Stimulated activated CD8-positive, alpha-beta memory T cell treated with anti-CD3 and anti-CD28 coated beads, Interleukin-7, amount 100 ng/mL, for 48 hours (primary cell): ENCODE measurements at places on chromosomes 7 and 10.

DNA sequence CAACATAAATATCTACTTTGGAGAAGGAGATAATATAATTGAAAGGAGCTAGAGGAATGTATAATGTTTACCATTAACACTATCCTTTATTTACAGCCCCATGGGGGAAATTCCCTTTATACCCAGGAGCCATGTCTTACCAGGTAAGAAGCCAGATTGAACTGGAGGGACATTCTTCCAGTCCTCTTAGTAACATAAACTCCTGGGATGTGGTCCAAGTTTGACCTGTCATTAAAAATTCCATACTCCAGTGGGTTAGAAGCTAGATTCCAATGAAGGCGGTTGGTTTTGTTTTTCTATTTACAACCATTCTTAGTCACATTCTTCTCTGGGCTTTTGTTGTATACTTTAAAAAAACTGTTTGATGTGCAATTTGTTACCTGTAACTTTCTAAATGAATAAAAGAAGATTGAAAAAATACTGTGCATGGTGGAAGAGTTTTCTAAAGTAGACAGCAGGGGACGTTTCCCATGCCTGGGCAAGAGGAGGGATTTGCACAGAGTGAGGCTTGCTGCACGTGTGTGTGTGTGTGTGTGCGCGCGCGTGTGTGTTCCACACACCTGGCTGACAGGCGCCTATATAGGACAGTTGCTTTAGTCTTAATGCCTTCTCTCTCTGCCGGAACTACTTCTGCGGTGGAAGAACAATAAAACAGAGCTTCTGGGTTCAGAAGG is 2.0 kb downstream of the PLCE1 start:
- DNase-seq, result no peak

DNA sequence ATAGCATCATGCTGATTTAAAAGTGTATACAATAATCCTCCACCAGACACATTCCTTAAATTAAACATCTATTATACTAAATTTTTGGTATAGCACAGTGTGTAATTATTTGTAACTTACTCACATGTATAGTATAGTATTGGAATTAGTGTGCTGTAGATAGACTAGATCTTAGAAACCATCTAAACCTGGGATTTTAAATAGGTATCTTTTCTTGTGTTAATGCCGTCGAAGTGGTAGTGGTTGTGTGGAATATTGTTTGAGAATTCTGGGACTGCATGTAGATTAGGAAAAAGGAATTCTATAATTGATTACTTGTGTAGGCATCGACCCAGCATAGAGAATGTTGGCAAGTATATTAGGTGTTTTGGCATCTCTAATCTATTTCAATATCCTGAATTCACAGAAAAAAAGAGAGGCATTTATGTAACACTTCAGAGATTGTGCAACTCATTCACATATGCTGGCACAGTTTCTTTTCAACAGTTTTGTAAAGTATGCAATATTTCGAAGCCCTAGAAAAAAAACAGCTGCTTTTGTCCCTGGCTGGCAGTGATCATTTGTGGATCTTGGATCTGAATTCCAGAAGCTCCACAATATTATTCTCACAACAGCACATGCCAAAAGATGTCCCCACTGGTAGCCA is 145.5 kb upstream of the AGR3 start:
- no peak for DNase-seq

- no peak for DNase-seq
Measured at GRCh38 chr10:23341004-23341403, 3.6 kb downstream of the C10orf67 start.

DNA sequence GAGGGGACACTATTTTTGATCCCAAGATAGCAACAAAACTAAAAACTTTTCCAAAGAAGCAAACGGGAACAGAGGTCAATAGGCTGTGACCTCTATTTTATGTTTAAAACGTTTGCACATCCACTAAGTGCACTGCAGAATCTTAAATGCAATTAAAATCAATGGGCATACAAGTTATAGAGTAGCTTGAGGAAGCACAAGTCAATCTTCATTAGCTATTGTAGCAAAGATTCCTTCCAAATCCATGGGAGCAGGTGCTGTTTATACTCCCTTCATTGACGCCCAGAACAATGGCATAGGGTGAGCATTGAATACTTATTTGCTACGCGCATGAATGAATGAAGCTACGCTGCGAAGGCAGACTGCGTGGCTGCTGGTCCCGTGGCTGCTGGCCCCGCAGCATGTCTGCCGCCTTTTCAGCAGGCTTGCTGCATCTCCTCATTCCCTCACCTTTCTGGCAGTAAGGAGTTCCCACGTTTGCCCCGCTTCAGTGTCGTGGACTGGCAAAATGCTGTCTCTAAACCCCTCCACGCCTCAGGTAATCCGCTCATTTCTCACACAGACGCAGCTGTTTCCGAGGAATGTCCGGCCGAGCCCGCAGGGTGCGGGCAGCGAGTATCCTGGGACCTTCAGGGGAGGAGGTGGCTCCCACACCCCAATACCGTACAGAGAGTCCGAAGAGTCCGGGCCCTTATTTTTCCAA is 754 bp upstream of the PHYHIPL start:
- DNase-seq, result no peak

DNA sequence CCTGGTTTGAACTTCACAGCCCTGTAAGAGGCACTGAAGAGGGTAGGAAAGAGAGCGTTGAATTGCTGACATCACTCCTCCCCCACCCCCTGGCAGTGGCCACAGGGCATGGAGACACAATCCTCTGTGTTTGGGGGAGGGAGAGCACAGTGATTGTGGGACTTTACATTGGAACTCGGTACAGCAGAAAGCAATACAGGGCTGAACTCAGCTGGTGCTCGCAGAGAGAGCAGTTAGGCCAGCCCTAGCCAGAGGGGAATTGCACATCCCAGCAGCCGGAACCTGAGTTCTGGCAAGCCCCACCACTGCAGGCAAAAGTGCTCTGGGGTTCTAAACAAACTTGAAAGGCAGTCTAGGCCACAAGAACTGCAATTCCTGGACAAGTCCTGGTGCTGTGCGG is 24.0 kb upstream of the CUL1 start:
- no peak for DNase-seq

- DNase-seq, result no peak
Measured at GRCh38 chr7:2511769-2512168, 7.8 kb upstream of the LFNG start.

- no peak for DNase-seq
Measured at GRCh38 chr10:32139223-32140073, 83.2 kb upstream of the KIF5B start.

- DNase-seq, result no peak
Measured at GRCh38 chr7:24971333-24972165, 8.4 kb downstream of the OSBPL3 start.

GRCh38 chr10:29806350-29806788 is 171.6 kb upstream of the SVIL start:
- no peak for DNase-seq

- DNase-seq, result no peak
Measured at GRCh38 chr7:91940171-91940570, 491 bp upstream of the AKAP9 start.

DNA sequence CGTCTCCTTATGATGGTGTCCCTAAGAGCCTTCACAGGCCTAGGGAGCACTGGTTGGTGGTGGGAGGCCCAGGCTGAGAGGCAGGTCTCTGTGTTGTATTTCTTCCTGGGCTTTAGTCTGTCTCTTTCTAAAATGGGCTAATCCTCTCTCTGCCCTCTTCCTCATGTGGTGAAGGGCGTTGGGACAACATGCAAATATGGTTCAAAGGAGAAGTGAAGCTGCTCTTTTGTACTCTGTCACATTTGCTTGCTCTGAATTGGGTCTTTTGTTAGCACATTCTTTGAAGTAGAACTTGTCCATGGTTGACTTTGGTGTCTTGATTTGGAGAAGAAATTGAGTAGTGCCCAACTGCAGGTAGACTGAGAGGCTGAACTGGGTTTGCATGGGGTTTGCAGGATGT is 814 bp downstream of the HK1 start:
- no peak for DNase-seq

GRCh38 chr10:102831322-102832071 is 5.7 kb downstream of the CYP17A1 start:
- DNase-seq, result no peak

DNA sequence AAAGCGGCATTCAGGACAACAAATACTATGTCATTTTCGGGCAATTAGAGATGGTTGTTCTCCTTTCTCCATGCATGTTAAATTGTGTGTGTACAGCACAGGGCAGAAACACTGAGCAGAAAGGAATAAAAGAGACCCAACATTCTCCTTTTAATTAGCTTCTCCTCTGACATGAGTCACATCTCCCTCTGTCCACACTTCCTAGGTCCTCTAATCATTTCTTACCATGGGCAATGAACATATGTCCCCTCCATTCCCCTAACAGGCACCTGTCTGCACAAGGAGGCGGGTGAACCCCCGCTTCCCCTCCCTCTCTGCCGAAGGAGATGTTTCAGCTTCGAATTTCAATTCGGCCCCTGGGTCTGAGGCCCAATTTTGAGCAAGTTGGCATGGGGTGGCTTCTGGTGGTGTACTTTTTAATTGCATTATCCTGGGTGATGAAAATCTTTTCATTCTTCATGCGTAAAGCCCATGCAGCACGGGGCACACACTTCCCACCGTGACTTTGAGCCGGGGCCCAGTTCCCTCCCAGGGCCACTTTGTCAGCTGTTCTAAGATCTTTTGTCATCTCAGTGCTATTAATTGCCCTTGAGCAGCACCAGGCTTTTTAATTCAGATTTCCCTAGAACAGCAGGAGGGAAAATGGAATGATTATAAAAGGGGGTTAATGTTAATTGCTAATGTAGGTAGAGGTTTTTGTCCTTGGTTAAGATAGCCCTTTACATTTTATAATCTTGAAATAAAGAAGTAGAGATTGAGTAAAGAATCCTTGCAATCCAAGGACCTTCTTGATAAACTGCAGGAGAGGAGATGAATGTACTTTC is 219.5 kb upstream of the NRP1 start:
- DNase-seq, result no peak

GRCh38 chr10:1149793-1150637 is 93.8 kb downstream of the WDR37 start:
- no peak for DNase-seq

GRCh38 chr10:63633677-63634487 is 112.7 kb downstream of the REEP3 start:
- DNase-seq, result no peak

DNA sequence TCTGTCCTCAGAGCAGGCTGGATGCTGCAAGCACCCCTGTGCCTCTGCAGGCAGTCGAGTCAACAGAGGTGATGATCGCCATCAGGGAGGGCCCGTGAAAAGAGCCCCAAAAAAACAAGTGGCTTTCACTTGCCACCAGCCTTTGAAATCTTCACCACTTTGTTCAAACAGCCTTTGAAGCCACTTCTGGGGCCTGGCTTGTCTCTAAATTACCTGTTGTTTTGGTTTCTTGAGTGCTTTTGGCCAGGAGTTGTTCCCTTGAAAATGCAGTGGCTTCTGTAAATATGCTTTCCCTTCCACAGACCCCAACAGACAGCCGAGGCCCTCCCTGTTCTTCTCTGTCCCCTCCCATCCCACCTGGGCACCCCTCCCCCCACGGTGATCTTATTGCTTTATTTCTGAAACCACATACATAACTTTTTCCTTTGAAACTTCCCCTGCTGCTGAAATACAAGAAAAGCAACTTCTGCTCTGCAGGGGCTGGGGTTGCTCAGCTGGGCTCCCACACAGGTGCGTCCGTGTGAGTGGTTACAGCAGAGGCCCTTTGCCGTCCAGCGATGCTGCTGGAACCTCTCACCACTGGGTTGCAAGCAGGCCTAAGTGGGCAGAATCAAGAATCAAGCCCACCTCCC is 283.8 kb upstream of the SHH start:
- peak; percentile 3 for DNase-seq

- no peak for DNase-seq
Measured at GRCh38 chr7:83836028-83836427, 187.1 kb upstream of the SEMA3E start.

DNA sequence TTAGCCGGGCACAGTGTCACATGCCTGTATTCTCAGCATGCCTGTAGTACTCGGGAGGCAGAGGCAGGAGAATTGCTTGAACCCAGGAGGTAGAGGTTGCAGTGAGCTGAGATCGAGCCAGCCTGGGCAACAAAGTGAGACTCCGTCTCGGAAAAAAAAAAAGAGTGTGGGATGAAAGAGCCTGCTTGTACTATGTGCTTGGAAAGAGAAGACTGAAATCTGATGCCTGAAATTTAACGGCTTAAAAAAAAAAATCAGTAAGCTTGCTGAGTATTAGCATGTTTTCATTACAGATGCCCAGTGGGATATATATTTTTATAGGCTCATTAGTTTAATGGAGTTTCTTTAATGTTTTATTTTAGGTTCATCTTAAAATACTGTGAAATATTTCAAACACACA is 4.2 kb downstream of the NT5C2 start:
- DNase-seq, result no peak

DNA sequence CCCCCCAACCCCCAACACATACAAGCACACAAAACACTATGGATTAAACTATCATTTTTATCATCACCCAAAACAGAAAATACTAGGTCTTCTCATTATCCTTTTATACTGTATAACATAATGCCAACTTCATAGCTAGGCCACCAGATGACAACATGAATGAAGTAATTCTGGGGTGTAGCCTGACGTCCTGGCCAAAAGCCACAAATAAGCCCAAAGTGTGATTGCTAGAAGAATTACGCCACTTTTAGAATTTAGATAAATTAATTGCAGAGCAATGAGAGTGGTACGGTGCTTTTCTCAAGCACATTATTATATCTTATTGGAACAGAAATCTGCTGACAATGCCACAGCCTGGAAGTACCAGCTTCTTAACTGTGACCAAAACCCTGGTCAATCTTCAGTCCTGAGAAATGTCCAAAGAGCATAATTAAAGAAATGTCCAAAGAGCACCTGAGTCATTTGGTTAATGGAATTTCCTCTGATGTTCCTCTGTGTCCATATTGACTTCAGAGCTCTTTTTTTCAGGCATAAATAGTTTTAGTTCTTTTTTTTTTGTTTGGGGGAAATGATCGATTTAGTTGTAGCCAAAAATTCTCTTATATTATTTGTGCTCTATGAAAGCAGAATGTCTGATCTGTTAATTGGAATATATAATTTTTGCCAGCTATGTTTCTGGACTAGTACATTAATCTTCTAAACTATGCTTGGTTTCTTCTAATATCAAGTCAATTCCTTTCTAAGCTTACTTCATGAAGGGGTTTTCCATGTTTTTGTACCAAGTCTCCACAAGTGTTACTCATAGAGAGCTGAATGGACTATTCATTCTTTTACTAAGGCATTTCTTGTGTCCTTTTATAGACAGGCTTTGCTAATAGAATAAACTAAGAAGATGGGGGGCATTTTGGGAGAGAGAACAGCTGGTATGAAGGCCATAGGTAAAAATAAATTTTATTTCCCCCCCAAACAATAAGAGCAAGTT is 233.4 kb upstream of the SLC26A5 start:
- DNase-seq, result no peak
